ENCODE measurements at places on chromosomes 7 and 10. TPM values are rescaled to one million over a fixed set of nuclear protein-coding genes. Genes with fewer than 3 reads are reported as not detected.

- no peak for DNase-seq
These were observed 3.8 kb upstream of the HOXA4 start for GRCh38 chr7:27134392-27134791.

GRCh38 chr7:91344911-91345310 is 80.7 kb downstream of the FZD1 start:
- DNase-seq = no peak

- no peak for DNase-seq
These were observed 6.3 kb downstream of the CXCL12 start for GRCh38 chr10:44378626-44379025.

The FAM24B gene
- polyA plus RNA-seq = 4.9 TPM

All from right lung (tissue), 10 donors.